Stimulated activated CD8-positive, alpha-beta memory T cell treated with anti-CD3 and anti-CD28 coated beads, Interleukin-2, amount 100 ng/mL, for 1 hour (primary cell): ENCODE measurements at places on chromosomes 4 and X.

- DNase-seq: no peak
Observed at GRCh38 chr4:153027866-153028265, 91.7 kb downstream of the FHDC1 start.

DNA sequence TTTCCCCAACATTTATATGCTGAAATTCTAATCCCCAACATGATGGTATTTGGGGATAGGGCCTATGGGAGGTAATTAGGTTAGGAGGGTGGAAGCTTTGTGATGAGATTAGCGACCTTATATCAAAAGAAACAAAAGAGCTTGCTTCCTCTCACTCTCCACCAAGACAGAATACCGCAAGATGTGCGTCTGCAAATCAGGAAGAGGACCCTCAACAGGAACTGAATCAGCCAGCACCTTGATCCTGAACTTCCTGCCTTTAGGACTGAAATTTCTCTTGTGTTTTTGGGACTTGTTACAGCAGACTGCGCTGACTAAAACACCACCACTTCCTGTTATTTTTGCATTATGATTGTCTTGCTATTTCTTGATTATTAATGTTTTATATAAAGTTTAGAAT lies 1889.4 kb downstream of the C4orf33 start:
- DNase-seq: no peak

DNA sequence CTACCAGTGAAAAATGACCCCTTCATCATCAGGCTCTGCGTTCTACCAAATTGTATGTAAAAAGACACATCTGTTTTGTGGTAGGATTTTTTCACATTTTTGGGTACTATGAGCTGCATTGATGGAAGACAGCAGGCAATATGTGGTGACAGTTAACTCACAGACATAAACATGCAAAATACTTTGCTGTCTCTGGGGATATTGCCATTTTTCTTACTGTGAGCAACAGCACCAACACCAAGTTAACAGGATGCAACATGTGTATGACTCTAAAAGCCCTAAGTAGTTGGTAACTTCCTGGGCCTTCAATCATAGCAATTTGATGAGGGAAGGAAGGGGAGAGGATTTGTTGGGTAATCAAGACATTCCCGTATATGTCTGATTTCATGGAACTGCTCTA lies 56.4 kb upstream of the DRP2 start:
- DNase-seq: no peak

DNA sequence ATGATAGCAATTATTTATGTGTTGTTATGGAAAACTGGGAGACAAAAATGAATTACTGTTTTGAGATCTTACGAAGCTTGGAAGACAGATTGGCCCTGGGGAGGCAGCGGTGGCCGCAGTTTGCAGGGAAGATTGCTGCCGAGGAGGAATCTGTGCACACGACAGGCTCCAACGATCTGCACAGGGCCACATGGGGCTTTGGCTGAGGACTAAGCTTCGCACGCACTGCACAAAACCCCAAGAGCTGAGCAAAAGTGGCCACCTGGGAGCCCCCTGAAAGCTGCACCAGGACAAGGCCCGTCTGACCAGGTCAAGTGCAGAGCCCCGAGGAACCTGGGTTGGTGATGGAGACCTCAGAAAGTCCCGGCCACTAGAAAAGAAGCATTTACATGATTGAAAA lies 5.2 kb upstream of the PDE6B start:
- no peak for DNase-seq

DNA sequence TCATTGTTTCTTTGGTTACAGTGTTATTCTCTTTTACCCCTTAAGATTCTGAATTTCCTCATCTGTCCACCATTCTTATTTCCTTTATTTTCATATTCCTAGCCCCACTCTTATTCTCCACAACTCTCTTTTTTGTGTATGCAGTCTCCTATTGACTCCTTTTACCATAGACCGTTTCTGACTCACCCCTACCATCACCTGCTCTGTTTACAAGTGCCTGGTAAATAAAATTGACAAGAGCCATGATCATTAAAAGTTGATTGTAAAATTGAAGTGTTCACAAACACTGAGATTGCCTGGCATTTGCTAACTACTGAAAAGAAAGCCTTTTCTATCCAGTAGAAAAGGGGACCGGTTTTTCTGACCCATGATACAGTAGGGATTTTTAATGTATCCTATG lies 54.4 kb downstream of the MRPL1 start:
- no peak for DNase-seq

- no peak for DNase-seq
Observed at GRCh38 chr4:7654550-7655445, 220.1 kb upstream of the PSAPL1 start.

- no peak for DNase-seq
Observed at GRCh38 chrX:154918060-154918483, 31.9 kb downstream of the F8A1 start.

GRCh38 chr4:15809058-15809457 lies 30.9 kb downstream of the CD38 start:
- DNase-seq: no peak

DNA sequence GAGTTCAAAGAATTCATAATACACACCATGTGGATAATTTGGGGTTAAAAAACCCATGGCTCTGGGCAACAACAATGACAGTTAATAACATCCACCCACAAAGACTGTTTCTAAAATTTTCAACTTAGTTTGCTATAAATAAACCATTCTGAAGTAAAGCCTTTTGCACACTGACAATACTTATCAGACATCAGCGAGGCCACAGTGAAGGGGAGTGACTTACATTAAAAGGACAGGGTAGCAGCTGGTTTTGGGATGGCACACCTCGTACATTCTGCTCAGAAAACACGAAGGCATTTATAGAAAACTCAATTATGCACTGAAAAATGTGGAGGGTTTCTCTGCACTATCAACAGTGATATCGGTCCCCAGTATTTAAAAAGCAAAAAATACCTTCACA lies 4.9 kb upstream of the ASB11 start:
- DNase-seq: no peak

DNA sequence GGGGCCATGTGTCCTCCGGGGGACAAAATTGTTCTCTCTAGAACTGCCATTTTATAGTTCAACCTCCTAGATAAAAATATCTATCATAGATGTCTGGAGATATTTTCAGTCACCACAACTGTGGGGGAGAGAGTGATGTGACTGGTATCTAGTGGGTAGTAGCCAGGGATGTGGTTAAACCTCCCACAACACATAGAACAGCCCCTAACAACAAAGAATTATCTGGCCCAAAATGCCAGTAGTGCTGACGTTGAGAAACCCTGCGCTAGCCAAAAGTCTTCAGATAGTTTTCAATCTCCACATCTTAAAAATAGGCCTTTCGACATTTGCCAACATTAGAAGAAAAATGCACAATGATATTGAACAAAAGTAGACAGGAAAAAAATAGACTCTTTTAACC lies 19.0 kb upstream of the SUPT20HL2 start:
- DNase-seq: no peak
